HepG2 (cell line): ENCODE measurements at places on chromosomes 2 and 18.

GRCh38 chr2:48965204-48965603 is 189.1 kb downstream of the FSHR start:
- DNase-seq, result no peak

GRCh38 chr2:28649481-28650265 is 102.0 kb upstream of the PPP1CB start:
- peak; percentile 36 for DNase-seq

DNA sequence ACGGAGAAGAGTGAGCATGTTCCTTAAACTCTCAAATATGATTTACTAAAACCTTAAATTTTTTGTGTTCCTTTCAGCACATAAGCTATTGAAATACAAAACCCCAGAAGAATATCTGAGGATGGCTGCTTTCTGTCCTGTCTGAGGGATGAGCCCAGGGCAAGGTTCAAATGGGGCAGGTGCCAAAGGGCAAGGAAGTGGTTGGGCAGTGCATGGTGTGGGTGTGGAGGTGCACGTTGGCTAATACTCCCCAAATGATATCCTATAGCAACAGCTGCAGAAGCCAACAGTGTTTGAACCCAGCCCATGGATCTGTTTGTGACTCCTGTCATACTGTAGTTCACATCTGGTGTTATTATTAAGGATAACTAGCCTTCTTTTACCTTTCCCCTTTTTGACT is 183.0 kb downstream of the CDCA7 start:
- no peak for DNase-seq

- DNase-seq, result no peak
Observed at GRCh38 chr2:67997528-67997900, 65.3 kb downstream of the C1D start.

DNA sequence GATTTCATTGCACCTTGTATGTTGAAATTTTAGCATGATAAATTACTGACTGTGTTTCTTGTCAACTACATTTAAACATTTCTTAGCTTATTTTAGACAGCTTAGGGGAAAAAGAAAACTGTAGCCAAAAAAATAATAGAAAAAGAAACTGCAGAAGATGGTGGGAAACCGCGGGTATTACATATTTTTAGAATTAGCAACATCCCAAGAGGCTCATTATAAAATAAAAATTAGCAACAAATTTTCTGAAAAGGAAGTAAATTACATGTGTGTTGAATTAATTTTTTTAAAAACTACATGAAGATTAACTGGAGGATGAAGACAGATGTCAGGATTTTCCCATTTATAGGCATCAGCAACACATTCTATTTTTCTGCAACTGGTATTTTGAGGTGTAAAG is 4.3 kb downstream of the PELI1 start:
- no peak for DNase-seq

DNA sequence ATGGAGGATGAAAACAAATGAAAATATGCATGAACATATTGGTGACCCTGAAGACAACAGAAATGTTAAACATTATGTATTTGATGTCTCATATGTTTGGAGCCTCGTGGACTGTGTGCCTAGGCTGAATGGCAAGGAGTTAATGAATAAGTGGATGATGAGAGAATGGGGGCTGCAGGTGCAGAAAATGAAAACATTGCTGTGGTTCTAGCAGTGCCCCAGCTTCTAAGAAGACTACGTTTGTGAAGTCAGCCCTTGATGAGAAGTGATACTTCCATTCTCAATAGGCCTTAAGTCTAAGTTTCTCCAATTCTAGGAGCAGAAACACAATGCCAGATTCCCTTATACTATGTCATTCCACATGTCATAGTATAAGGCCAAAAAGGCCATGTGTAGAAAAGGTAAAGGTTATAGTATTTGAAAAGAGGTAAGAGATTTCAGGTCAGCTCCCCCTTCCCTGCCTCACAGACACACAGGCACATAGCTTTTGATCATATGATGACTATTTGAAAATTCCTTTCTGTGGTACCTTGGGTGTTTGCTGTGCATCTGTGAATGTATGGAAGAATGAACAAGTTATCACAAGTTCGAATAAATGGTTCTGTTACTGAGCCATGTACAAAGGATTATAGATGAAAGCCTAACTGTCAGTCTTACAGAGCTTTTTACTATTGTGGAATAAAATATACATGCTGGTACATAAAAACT is 280.8 kb downstream of the SETBP1 start:
- DNase-seq, result no peak

DNA sequence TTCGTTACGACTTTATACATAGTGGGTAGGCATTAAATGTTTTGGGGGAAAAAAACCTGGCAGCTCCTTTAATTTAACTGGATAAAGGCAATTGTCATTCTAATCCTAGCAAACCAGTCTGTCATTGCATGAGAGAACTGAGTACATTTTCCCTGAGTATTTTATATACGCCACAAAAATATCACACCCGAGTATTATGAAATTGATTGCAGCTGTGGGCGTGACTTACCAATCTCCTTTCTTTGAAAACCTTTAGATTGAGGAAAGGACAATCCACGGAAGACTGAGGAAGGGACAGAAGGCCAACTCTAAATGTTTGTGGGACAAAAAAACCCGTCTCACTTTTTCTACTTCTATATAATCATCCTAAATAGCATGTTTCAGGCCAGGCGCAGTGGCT is 9.0 kb downstream of the TM4SF20 start:
- no peak for DNase-seq

DNA sequence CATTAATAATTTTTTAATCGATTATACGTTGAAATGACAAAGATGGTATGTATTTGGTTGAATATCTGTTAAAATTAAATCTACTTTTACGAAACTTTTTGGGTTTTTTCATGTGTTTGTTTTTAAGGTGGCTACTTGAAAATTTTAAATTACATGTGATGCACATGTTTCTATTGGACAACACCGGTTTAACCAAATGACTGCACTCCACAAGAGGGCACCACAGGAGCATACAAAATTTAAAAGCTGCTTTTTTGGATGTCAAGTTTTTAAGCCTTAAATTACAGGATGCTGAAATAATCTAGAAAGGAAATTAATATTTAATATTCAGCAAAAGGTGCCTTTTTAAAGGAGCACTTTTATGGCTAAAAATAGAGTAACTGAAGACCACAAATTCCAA is 98.7 kb downstream of the ACVR1 start:
- peak; percentile 55 for DNase-seq

- no peak for DNase-seq
Observed at GRCh38 chr18:63844254-63844653, 43.3 kb upstream of the SERPINB2 start.

DNA sequence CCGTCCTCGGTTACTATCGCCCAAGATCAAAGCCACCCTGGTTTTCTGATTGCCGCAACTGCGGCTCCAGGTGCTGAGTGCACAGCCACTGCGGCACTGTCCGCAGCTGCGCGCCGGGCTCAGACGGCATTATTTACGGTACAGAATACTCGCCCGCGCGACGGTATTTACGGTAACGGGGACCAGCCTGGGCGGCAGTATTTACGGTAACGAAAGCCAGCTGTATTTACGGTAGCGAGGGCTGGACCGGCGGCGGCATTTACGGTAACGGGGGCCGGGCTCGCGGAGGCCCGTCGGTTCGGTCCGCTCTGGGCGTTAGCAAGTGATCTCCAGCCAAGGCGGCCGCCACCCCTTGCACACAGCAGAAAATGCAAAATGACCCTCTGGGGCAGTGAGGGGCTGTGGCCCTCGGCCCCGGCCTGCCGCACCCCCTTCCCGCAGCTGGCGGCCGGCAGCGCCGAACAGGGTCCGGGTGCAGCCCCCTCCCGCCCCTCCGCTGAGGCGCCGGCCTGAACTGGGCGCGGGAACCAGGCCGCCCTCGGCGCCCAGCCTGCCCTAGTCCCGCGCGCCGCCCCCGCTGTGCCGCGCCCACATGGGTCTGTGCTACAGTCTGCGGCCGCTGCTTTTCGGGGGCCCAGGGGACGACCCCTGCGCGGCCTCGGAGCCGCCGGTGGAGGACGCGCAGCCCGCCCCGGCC is at the start of gene GNAL:
TSS of gene GNAL (plus strand) at position 293 of the 697 bp plus-strand sequence. CDS start at position 593, 300 bp downstream.
- peak; percentile 55 for DNase-seq

- no peak for DNase-seq
Observed at GRCh38 chr2:175516555-175516954, 335.0 kb upstream of the ATP5MC3 start.

GRCh38 chr2:240165034-240165433 is 24.6 kb upstream of the OTOS start:
- DNase-seq, result no peak

- DNase-seq, result no peak
Observed at GRCh38 chr18:46764586-46764985, 7.7 kb upstream of the ST8SIA5 start.

GRCh38 chr2:179876266-179876665 is 14.9 kb upstream of the ZNF385B start:
- DNase-seq, result peak; percentile 12

DNA sequence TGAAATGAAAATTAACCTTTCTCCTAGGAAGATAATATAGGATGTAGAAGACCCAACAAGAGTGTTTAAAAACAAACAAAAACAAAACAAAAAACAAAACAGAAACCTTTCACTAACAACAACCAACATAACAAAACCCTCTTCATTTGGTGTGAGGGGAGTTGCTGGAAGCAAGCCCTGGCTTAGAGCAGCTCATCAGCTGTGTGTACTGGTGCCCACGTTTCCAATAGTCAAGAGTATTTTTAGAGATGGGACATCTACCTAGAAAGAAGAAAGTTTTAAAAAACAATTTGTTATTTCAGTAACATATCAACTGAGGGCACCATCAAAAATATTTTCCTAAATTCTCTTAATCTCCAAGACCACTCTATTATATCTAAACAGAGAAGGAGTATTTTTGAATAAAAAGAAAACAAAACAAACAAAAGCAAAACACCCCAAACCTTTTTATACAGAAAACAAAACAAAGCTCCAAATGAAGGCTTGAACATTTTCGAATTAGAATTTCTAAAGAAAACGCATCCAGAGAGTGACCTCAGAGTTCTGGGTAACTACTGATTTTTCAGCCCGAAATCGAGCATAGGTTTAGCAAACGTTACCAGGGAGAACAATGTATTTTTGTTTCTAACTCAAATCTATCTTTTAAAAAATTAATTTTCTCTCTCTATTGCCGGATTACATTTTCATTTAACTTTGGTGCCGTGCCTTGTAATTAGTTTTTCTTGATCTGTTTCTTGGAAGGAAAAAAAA is 134.6 kb downstream of the INSIG2 start:
- DNase-seq, result no peak

DNA sequence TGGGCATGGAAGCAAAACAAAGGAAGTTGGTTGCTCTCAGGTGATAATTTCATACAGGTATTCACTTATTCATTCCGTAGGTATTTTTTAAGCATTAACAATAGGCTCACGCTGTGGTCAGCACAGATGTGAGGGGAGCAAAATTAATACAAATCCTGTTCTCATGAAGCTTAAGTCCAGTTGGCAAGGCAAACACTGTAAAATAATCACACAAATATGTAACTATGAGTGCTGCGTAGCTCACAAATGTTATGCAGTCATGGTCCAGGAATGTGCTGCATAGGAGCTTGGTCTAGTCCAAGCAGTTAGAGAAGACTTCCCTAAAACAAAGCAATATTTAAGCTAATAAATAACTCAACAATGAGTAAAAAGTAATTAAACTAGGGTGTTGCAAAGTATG is 23.9 kb downstream of the SP5 start:
- DNase-seq, result peak; percentile 54

DNA sequence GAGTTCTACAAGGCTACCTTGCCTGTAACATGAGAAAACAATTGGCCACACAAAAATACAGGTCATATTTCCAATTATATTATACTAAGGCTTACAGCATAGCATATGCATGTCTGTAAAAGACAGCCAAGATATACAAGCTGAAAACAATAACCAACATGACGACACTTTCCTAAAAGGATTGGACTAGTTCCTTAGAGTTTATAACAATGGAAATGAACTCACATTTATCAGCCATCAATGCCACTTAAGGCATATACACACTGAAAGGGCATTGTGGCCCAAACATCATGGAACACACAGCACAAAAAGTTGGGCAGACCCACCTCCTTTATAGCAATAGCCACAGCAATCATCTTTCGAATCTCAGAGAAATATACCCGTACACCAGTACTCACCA is 52.0 kb downstream of the SLC40A1 start:
- no peak for DNase-seq

DNA sequence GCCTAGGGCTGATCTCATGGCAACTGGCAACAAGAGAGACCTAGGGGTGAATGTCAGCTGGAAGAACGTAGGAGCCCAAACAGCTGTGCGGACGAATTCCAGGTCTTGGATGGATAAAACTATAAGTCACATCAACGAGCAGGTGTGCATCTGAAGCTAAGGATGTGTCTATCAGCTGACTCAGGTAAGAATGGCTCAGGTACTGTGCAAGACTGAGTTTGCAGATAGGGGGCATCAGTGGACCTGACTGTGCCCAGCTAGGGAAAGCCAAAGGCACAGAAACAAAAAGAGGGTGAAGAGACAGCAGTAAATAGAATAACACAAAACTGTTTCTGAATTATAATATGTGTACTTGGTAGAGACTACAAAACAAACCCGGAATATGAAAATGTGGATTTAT is 357.3 kb downstream of the ZEB2 start:
- peak; percentile 35 for DNase-seq

DNA sequence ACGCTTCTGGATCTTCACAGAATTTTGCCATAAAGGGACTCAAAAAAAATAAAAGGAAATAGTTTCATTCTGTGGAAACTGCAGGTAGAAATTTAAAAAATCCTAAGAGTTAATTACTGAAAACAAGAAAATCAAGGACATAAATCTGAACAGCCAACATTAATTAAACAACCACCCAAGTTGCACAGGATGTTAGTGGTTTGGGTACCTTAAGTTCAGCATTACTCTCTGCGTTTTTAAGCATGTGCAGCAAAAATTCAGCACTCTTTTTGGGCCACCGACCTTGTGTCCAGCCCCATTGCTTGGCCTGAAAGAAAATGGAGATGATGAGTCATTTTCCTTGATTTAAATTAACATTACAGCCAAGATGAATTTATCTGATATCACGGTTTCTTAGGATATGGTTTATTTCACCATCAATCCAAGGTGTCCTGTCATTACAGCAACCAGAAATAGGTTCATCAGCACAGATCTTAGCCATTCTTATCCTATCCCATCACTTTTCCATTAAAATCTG is 3.3 kb upstream of the C18orf32 start:
- no peak for DNase-seq

- DNase-seq, result no peak
Observed at GRCh38 chr2:217755027-217755745, 247.6 kb downstream of the TNS1 start.

DNA sequence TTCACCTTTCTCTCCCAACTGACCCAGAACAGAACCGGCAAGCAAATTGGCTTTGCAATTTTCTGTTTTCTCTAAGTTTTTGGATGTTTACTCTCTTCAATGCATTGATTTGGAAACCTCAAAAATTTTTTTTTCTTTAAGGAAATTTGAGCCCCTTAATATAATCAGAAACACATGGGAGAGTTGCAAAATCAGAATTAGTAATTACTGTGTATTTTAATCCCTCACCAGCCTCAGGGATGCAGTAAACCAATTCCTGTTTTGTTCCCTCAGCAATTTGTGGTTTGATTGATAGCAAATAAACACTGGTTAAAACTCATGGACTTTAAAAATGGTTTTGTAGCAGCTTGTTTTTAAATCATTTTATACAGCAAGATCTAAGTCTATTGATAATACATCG is 281.5 kb downstream of the NEDD4L start:
- DNase-seq, result no peak
